ENCODE measurements at places on chromosomes 2 and 18. TPM values are rescaled to one million over a fixed set of nuclear protein-coding genes. Genes with fewer than 3 reads are reported as not detected.

Gene TFPI
- total RNA-seq = not detected

Gene EPHA4
- total RNA-seq = 1.3 TPM

Gene STK17B
- total RNA-seq = 141 TPM

DNA sequence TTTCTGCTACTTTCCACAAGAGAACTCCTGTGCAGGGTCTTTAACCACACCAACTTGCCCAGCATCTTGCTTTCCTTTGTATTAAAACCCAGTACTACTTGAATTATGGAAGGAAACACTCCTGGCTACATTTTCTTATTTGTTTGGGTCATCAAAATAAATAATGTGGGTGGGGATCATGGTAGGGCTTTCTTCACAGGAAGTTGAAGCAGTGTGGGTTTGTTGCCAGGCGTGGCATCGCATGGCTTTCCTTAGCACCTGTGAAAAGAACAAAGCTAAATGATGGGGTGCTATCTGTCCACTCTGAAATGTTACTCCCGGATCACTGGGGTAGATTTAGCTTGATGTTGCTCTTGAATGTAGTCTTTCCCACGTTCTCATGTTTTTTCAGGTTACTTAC is 18.7 kb downstream of the ARHGAP25 start:
- H3K36me3 ChIP-seq = peaks cover 44% of the 10 kb centered on the region
- no peak for DNase-seq
- peak overlapping the region; percentile 17 for H3K4me3 ChIP-seq
- no peaks in the 10 kb centered on the region for H3K27me3 ChIP-seq
- peaks cover 84% of the 10 kb centered on the region for H3K4me1 ChIP-seq
- peak overlapping the region; percentile 93 for H3K27ac ChIP-seq

DNA sequence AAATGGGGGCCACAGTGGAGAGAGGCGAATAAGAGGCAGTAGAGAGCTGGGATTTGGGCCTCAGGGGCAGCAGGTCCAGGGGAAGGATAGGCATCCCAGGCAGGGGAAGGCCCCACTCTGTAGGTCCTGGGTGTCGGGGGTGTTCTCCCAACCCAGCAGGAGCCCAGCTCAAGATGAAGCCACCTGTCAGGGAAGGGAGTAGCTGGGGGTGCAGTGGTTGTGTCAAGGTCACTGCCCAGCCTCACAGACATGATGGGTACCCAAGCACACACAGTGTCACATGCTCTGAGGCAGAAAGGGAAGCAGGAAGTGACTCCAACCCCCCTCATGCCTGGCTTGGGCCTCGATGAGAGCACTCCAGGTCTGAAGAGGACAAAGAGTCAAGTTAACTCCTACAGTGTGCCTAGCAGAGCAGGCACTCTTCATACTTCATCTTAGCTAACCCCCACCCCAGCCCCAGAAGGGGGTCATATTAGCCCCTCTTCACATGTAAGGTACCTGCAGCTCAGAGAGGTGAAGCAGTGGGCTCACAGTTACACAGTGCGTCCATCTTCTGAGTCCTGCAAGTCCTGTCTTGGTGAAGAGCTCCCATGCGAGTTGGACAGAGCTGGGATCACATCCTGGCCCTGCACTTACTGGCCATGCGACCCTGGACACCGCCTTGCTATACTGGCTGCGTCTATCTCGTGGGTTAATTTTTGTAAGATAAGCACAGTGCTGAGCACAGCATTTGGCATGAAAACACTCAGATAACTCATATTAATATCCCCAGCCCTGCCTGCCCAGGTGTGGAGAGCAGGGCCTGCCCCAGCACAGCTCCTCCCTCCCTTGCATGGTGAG is 72.6 kb upstream of the DAPL1 start:
- no peak for DNase-seq
- no peak overlapping the region for H3K4me3 ChIP-seq
- H3K4me1 ChIP-seq = no peaks in the 10 kb centered on the region
- H3K27me3 ChIP-seq = no peaks in the 10 kb centered on the region
